ENCODE measurements at places on chromosomes 2 and 18.

GRCh38 chr2:143558665-143559064 lies 429.4 kb downstream of the ARHGAP15 start:
- peak; percentile 94 for DNase-seq

GRCh38 chr2:190318931-190319554 lies 583 bp downstream of the HIBCH start:
- no peak for DNase-seq

DNA sequence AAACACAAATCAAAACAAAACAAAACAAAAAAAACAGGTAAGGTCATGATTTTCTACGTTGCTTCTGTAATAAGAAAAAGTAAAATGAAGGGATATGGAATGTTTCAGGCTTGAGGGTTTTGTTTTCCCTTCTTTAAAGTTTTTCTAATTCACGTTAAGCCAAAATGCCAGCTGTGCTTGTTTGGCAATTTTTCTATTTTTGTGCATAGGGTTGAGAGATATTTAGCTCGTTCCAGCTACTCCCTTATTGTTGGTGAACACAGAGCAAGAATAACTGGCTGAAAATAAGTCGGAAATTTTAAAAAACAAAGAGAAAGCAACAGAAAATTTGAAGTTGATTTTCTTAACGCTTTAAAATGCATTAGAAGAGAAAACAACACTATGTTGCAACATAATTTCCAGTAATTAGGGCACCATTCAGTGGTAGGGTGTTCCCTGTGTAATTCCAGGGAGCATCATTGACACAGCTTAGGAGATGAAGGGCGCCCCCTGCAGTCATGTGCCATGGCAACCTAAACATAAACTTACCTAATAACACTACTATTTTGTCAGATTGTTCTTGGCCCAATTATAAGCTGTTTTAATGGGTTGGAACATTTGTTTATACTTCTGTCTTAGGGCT lies 99.5 kb downstream of the DTNA start:
- peak; percentile 65 for DNase-seq

- DNase-seq: peak; percentile 79
Measured at GRCh38 chr2:216551234-216552068, 52.8 kb downstream of the RPL37A start.

GRCh38 chr2:210072922-210073509 lies 70.6 kb downstream of the RPE start:
- DNase-seq: peak; percentile 54

GRCh38 chr2:33141476-33141875 lies 194.7 kb downstream of the LTBP1 start:
- no peak for DNase-seq

GRCh38 chr2:21228041-21228895 lies 104.5 kb downstream of the TDRD15 start:
- DNase-seq: no peak

DNA sequence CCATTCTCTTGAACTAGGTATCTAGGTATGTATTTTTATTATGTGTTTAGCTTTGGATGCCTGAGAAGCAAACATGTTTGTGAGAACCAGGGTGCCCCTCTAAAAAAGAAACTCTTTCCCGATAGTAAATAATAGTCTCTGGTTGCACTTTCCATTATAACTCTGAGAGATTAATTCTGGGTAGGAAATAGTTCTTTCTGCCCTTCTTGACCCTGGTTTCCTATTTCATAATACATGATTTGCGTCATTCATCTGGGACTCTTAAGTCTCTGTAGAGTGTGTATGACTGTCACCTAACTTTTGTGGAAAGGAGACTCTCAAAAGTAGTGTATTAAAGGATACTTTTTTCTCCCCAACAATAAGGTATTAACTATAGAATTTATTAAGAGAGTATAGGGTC lies 31.5 kb downstream of the ACSL3 start:
- peak; percentile 68 for DNase-seq

GRCh38 chr2:127421871-127422558 lies 3.8 kb downstream of the PROC start:
- no peak for DNase-seq

DNA sequence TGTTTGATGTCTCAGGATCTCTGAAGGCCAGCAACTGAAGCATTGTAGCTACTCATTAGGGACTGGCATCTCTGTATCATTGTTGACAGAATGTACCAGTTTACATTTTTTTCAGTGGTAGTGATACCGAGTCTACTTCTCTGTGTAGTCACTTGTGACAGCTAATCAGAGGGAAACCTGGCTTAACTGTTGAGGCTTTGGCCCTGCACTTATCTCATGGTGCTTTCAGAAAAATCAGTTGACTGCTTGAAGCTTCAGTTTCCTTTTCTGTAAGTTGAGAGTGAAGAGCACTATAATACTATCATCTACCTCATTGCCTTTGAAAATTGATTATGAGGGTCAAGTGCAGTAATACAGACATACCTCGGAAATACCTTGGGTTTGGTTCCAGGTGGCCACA lies 90.0 kb downstream of the COMMD1 start:
- DNase-seq: no peak

- peak; percentile 96 for DNase-seq
Measured at GRCh38 chr2:69489793-69490192, 52.6 kb upstream of the NFU1 start.

- no peak for DNase-seq
Measured at GRCh38 chr18:55448420-55448819, 139.6 kb downstream of the TCF4 start.

GRCh38 chr2:225052703-225053102 lies 10.4 kb upstream of the DOCK10 start:
- DNase-seq: no peak

DNA sequence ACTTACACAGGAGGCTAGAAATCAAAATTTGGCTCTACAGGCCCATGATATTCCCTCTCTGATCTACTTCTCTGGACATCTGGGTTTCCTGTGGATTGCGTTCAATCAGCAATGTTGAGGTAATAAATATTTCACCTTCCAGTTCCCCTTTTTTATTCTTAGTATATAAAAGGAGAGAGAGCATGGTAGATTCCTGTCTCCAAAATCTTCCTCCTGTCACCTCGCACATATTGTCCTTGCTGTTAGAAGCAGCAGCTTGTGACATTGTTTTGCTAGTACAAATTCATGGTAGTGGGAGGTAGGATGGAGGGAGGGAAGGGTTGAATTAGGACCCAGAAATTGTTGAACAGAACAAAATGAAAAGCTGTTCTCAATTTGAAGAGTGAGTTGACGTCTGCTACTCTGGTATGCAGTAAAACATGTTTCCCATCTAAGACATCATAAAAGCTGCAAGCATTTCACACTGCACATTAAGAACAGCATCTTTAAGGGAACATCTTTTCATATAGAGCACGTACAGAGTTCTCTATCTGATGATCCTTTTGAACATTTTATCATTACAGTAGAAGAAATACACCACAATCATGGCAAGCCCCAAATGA lies 156.4 kb downstream of the RDH14 start:
- DNase-seq: no peak

GRCh38 chr2:121599963-121600651 lies 49.2 kb downstream of the CLASP1 start:
- peak; percentile 51 for DNase-seq

DNA sequence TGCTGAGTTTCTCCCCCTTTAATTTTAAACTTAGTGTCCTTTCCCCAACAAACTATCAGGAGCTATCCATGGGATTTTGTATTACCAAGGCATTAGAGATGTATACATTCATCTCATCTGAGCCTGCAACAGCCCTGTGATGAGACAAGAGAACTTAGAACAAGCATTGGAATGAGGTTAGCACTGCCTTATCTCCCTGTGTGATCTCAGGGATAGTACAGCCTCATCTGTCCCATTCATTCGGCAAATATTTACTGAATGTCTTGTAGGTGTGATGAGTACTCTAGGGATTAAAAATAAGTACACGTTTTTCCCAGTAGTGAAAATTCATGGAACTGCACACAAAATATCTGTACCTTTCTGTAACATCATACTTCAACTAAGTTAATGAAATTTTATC lies 45.6 kb downstream of the PAIP2B start:
- peak; percentile 44 for DNase-seq

DNA sequence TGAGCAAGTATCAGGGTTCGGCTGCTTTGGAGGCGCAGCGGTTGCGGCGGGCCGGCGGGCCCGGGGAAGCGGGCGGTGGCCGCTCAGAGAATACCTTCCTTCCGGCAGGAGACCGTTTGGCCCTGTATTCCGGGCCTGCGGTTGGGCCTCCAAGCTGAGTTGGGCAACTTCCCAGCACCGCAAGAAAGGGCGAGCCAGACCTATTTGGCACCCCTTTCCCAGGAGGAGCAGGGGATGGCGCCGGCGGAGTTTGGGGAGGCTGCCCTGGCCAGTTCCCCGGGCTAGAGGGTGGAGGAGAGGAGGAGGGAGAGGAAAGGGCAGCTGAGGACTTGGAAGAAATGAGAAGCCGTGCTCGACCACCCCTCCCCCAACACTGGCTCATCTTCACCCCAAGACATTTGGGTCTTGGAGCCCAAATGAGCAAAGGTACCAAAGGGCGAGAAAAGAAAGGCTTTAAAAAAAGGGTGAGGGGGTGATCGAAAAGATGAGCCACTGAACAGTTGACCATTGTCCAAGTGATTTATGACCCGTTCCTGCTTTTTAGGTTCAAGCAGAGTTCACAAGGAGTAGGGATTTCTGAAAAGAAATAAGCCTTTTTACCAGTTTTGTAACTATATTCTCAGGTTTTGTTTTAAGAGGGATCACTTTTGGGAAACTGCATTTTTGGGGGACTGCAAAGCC lies 8.4 kb downstream of the HOXD3 start:
- DNase-seq: no peak

DNA sequence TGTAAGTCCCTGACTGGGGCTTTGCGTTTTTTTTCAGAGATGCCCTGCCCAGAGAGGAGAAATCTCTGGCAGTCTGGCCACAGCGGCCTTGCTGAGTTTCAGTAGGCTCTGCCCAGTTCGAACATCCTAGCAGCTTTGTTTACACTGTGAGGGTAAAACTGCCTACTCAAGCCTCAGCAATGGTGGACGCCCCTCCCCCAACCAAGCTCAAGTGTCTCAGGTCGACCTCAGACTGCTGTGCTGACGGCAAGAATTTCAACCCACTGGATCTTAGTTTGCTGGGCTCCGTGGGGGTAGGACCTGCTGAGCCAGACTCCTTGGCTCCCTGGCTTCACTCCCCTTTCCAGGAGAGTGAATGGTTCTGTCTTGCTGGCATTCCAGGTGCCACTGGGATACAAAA lies 31.7 kb downstream of the L3MBTL4 start:
- no peak for DNase-seq

DNA sequence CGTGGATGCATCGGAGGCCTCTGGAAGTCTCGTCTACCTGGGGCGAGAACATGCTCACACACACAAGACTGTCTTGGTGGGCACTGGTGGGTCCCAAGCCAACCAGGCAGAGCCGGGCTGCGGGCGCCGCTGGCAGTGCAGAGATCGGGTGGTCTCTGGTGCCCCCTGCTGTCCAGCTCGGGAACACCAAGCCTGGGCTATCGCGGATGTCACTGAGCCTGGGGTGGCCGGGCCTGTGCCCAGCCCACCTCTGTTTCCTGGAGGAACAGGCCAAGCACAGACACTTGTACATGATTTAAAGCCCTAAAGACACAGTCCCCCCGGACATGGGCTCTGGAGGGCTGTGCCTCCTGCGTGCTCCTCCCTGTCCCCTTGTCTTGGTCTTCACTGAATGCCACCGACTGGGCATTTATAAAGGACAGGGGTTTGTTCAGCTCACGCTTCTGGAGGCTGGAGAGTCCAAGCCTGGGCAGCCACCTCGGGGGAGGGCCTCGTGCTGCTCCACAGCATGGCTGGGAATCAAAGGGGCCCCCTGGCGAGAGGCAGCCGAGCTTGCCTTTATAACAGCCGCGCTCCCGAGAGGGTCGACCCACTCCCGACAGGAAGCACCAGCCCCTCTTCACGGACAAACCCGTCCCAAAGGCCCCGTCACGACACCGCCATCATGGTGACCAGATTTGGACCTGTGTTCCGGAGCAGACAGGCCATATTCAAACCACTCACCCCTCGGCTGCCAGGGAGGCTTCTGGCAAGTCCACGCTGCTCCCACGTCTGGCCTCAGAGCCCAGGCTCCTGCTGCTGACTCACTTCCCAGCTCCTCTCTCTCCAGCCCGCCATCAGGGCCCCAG lies 3.6 kb upstream of the OTOS start:
- peak; percentile 17 for DNase-seq

DNA sequence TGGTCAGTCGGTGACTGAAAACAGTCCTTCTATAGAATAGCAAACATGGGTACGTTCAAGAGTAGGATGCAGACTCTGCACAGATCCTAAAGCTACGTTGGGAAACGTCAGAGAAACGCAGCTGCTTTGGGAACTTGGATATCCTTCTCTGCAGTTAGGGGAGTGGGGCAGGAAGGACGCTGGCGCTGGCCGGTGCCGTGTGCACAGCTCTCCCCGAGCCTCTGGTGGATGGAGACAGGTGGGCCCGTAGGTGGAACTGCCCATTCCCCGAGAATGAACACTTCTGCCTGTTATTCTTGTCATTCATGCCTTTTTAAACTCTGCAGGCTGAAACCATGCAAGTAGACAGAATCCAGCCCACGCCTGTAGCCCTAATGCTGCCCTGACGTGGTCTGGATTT lies 91.7 kb upstream of the MBOAT2 start:
- DNase-seq: no peak

DNA sequence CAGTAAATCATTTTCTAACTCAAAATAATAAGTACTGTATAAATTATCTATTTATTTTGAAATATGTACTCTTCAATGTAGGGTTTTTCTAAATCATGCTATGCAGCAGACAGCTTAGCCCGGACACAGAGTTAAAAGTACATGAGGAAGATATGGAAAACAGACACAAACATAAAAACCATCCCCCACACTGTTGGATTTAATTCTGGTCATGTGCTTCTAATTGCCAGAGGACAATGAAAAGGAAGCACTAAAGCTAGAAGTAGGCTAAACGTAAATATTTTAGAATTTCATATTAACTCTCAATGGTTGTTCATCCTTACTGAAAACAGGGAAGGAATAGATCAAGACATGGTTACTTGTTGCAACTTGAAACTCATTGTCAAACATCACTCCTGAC lies 420.7 kb downstream of the ERBB4 start:
- DNase-seq: no peak

- peak; percentile 49 for DNase-seq
Measured at GRCh38 chr2:97966545-97967215, 29.1 kb downstream of the TMEM131 start.

DNA sequence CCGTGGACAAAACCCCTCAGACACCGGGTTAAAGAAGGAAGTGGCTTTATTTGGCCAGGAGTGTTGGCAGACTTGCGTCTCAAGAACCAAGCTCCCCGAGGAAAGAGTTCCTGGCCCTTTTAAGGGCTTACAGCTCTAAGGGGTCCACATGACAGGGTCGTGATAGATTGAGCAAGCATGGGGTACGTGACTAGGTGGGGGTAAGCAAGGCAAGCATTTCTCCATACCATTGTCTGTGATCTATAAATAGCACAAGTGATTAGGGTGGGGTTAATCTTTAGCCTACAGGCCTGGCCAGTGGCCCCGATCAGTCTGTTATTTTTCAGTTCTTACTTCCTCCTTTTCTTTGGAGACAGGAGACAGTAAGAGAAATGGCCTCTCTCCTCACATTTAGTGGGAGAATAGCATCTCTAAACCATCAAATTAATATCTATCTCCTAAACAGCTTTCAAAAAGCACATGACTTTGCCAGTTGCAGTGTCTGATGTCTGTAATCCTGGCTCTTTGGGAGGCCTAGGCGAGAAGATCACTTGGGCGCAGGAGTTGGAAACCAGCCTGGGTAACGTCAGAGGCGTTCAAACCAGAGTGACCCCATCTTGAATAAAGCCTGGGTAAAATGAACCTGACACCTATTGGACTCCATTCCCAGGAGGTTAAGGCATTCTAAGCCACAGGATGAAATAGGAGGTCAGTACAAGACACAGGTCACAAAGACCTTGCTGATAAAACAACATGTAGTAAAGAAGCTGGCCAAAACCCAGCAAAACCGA lies 18.3 kb upstream of the CNOT11 start:
- DNase-seq: no peak

GRCh38 chr2:139259422-139260051 lies 479.3 kb upstream of the NXPH2 start:
- no peak for DNase-seq

GRCh38 chr18:9015689-9016088 lies 86.8 kb upstream of the NDUFV2 start:
- no peak for DNase-seq
